Stimulated activated CD4-positive, alpha-beta T cell treated with anti-CD3 and anti-CD28 coated beads, TNF-alpha, amount 100 ng/mL, for 4 hours (primary cell): ENCODE measurements at places on chromosomes 12 and 14.

GRCh38 chr12:124188561-124189405 lies 106.1 kb upstream of the RFLNA start:
- DNase-seq, result no peak

DNA sequence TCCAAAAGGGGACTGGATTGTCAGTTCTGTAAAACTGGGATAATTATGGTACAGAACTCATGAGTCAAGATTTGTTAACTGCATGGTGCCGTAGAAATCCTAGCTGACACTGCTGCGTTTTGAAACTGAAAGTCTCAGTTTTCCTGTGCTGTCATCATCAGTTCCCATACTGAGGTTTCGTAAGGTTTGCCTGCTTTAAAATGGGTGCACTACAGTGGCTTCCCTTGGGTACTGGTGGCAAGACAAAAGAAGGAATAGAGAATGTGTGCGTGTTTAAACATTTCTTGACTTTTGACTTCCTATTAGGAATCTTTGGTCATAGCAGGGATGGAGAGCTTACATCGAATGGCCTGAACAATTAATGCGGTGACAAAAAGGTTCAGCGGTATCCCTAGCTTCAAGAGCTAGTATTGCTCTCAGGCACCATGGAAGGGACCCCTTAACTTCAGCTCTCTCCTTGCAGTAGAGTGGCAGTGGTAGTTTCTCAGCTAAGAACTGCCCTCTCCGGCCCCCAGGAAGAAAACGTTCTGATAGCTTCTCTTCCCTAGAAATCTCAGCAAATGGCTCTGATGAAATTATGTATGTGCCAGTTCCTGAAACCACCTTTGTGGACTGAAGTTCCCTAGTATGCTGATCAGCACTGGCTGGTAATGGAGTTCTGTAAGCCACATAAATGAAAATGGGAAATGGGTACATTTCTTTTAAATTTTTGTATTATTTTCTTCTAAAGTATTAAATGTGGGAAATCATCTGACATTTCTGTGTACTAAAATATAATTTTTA lies 28.9 kb downstream of the ANO6 start:
- no peak for DNase-seq

GRCh38 chr14:76926521-76927251 lies 100.5 kb downstream of the LRRC74A start:
- DNase-seq, result no peak

DNA sequence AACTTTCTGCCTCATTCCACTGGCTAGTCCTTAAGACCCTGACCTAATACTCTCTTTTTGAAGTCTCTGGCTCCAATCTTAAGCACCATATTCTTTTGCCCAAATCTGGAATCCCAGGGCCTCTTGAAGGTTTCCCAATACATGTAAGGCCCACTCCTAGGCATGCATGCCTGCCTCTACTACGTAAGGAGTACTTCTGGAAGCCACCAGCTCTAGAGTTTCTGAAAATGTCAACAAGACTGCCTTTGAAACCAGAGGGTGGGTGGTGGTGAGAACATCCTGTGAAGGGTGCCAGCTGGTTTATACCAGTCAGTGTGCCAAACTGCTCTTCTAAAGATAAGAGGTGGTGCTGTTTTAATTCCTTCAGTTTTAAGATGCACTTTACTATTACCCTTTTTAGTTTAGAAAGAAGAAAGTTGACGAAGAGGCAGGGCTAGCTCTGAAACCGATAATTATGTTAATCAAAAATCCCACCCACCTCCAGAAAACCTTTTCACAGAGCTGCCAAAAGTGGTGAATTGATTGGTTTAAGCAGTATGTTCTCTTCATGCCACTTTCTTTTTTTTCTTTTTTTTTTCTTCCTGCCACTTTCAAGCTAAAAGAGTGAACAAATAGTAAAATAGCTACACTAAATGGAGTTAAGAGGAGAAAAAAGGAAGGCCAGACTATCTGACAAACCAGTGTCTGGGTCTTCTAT lies 8.7 kb upstream of the WDR89 start:
- no peak for DNase-seq

GRCh38 chr12:122943196-122943595 lies 23.1 kb downstream of the ABCB9 start:
- no peak for DNase-seq

GRCh38 chr12:113436993-113437728 lies 15.0 kb downstream of the SDSL start:
- no peak for DNase-seq

DNA sequence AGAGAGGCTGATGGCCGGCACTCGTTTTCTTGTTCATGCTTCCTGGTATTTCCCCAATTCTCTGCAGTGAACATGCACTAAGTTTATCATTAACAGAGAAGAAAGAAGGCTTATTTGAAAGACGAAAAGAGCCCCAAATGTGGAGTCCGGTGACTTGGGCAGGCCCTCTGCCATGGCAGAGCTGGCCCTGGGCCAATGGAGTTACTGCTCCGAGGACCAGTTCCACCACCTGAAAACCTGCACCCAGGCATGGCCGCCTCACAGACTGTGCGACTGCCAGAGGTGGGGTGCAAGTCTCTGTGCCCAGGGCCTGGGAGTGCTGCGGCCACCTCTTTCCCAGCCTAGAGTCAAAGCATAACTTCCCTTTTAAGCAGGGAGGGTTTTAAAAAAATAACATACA lies 24.9 kb downstream of the DEGS2 start:
- DNase-seq, result no peak

DNA sequence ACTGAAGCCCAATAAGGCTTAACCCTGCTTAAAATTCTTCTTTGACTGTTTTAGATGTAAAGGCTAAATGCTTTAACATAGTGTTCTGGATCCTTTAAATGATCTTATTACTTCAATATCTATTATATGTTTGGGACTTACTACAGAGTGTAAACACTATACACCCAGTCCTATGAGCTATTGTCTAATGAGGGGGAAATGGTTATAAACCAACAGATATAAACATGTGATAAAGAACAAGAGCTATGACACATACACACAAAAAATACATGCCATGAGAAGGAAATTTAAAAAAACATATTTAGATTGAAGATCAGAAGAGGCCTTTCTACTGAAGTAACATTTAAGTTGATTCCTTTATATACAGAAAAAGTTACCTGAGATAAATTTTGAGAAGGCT lies 505.1 kb downstream of the FOXG1 start:
- DNase-seq, result no peak

DNA sequence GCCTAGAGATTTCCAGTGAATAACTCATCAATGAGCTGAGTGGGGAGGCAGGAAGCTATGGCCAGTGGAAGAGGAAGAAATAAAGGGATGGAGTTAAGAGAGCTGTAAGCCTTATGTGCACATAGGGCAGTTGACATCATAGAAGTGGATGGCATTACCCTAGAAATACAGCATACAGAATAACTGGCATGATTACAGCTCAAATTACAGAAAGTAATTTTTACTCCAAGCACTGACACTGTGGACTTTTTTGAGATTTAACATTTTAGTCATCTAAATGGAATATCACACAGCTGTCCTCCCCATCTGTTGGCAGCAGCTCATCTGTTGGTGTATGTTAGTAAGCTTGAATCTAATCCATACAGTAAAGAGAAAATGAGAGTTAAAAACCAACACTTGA lies 5.4 kb upstream of the IPO8 start:
- no peak for DNase-seq

GRCh38 chr12:58502226-58502625 lies 418.1 kb downstream of the LRIG3 start:
- DNase-seq, result no peak

DNA sequence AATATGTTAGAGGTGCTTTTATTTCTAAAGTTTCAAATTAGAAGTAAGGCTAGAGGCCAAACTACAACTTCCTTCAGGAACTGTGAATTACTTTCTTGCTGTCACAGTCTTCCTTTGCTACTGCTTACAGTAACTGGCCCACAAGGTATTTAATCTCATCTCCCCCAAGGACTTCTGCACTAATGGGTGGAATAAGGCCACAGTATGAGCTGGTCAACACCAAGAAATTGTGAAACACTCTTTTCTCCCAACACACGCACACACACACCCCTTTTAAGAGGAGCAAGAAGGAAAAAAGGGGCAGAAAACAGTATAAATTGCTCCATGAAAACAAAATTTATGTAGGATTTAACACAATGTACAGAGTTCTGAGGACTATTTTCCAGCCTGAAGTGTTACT lies 45.6 kb downstream of the SCAF11 start:
- no peak for DNase-seq

GRCh38 chr12:68482660-68483059 lies 128.0 kb upstream of the RAP1B start:
- no peak for DNase-seq

DNA sequence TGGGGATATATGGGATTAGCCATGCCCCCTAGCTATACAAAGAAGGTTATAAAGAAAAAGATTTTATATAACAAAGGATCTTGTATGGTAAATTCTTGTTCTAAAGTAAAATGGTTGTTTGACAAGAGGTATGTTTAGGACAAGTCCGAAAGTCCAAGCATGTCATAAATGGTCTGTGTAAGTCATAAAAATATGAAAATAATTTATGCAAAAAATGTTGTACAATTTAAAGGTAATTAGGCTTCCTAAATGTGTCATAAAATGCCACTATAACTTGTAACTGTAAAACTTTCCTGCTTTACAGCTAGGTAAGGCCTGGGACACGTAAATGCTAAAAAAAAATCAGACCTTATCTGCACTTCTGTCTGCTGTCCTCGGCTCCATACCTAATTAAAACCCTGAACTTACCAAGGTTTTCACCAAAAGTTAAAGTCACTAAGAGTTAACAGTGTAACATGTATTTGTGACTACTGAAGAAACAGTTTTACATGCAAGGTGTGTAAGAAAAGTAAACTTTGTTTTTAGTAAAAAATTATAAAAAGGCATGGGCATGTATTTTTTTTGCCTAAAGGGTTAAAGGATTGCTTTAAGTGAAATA lies 110.0 kb upstream of the RESF1 start:
- DNase-seq, result no peak

DNA sequence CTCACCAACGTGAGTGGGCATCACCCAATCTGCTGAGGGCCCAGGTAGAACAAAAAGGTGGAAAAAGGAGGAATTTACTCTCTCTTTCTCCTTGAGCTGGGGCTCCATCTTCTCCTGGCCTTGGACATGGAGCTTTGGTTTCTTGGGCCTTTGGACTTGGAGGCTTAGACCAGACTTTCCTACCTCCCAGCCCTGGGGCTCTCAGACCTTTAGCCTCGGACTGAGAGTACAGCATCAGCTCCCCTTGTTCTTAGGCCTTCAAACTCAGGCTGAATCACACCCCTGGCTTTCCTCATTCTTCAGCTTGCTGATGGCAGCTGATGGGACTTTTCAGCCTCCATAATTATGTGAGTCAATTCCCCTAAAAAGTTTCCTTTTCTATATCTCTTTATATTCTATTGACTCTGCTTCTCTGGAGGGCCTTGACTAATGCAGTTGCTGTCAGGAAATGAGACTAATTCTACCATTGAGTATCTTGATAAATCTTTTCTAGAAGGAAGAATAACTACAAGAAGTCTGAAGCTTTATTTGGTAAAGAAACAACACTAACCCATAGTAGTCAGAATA lies 15.9 kb upstream of the CLEC4E start:
- no peak for DNase-seq

DNA sequence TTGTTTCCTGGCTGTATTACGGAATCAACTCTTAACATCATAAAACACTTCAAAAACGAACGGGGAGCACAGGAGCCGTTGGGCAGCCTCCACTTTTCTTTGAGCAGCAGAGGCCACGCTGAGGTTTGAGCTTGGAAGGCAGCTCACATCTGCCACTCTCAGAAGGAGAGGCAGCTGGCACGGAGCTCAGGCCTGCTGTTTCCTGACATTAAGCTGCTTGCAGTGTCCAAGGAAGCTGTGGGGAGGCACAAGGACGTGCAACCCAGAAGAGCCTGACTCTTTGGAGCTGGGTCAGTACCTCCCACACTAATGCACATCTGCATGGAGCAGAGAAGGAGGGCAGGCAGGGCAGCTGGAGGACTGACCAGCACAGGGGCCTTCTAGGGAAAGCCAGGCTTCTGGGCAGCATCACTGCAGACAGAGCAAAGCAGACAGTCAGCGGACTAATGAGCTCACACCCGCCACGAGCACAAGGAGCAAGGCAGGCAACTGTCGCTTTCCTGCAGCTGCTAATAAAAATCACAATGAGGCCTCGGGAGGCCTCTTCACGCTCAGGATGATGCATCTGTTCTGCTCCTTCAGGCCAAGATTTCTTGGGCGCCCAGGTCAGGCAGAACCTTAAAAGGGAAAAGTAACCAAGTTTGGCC lies 211.1 kb downstream of the GLT1D1 start:
- no peak for DNase-seq

- DNase-seq, result no peak
These were observed 824 bp downstream of the CCDC177 start for GRCh38 chr14:69573831-69574262.

GRCh38 chr14:32601069-32601468 lies 272.0 kb downstream of the AKAP6 start:
- no peak for DNase-seq

DNA sequence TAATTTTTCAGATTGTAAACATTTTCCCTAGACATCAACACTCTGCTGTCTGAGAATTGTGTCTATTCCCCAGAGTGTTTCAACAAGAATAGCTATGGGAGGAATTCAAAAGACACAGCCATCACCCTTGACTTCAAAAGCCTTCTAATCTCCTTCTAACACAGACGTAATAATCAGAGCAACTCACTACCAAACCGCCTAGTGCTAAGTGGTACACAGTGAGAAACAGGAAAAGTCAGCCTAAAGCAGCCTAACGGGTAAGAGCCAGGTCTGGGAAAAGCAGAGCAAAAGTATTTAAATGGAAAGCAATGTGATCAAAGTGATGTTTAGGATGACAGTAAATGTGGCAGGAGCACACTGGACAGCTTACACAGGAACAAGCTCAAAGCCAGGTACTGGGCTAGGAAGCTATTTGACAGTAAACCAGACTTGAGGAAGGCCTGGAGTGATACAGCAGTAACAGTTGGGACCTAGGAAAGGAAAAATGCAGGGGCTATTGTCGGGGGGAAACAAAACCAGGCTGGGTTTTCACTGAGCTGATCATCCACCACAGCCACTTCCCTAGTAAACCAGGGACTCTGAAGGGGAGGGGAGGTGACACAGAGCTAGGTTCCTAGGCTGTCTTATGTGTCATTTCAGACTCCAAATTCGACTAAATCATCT lies 29.4 kb downstream of the CORO1C start:
- DNase-seq, result no peak

- DNase-seq, result peak; percentile 64
These were observed at the start of gene CCDC38 for GRCh38 chr12:95942524-95943329. CCDC38 (minus strand) TSS chr12:95942614; CDS start chr12:95936509, 6,105 bp downstream.

- DNase-seq, result no peak
These were observed 42.1 kb downstream of the NOC4L start for GRCh38 chr12:132186208-132186856.
